Activated CD4-positive, CD25-positive, alpha-beta regulatory T cell (primary cell): ENCODE measurements at places on chromosomes 11 and 22.

- peak; percentile 4 for DNase-seq
Observed at GRCh38 chr11:11265994-11266606, 87.0 kb downstream of the CSNK2A3 start.

- DNase-seq: no peak
Observed at GRCh38 chr11:19499999-19500398, 212.6 kb upstream of the NAV2 start.

DNA sequence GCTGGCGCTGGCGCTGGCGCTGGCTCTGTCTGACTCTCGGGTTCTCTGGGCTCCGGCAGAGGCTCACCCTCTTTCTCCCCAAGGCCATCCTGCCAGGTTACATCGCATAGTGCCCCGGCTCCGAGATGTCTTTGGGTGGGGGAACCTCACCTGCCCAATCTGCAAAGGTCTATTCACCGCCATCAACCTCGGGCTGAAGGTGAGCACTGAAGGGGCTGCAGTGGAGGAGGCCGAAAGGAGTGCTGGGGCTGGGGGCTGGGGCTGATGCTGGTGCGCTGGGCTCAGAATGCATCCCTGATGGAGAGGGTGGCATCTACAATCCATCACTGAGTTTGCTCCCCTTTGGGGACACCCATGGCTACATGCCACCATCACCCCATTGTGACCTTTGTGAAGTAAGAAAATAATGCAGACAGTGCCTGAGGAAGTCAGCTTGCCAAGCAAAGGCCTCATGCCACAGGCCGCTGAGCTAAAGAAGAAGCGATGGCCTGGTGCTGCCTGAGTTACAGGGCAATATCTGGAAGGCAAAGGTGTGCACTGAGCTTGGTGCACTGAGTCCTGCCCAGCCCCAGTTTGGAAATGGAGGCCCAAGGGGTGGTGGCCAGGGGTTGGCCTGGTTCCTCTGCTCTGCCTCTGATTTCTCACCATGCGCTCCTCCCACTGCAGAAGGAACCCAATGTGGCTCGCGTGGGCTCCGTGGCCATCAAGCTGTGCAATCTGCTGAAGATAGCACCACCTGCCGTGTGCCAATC lies 620 bp downstream of the SMPD1 start:
- no peak for DNase-seq

GRCh38 chr11:119315131-119316015 lies 1.6 kb downstream of the MCAM start:
- no peak for DNase-seq

GRCh38 chr11:60378354-60378753 lies at the start of gene MS4A7:
MS4A7 (plus strand) TSS chr11:60378532; CDS start chr11:60383142, 4,610 bp downstream.
- no peak for DNase-seq

DNA sequence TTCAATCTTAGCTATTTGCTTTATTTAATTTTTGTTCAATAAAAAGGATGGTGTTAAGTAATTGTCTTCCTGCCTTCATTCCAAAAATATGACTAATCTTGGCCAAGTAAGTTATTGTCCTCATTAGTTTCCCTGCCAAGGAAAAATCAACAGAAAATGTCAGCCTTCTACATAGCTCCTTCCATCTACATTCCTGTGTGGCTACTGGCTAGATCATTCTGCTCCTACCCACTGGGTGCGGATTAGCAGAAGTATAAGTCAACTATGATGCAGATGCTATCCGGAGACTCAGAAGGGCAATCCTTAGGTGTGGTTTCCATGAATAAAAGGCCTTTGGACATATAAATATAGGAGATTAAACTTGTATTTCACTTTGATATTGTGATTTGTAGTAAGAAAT lies 154.4 kb downstream of the SBF2 start:
- no peak for DNase-seq

GRCh38 chr11:12156301-12157140 lies 46.1 kb downstream of the MICAL2 start:
- DNase-seq: no peak

DNA sequence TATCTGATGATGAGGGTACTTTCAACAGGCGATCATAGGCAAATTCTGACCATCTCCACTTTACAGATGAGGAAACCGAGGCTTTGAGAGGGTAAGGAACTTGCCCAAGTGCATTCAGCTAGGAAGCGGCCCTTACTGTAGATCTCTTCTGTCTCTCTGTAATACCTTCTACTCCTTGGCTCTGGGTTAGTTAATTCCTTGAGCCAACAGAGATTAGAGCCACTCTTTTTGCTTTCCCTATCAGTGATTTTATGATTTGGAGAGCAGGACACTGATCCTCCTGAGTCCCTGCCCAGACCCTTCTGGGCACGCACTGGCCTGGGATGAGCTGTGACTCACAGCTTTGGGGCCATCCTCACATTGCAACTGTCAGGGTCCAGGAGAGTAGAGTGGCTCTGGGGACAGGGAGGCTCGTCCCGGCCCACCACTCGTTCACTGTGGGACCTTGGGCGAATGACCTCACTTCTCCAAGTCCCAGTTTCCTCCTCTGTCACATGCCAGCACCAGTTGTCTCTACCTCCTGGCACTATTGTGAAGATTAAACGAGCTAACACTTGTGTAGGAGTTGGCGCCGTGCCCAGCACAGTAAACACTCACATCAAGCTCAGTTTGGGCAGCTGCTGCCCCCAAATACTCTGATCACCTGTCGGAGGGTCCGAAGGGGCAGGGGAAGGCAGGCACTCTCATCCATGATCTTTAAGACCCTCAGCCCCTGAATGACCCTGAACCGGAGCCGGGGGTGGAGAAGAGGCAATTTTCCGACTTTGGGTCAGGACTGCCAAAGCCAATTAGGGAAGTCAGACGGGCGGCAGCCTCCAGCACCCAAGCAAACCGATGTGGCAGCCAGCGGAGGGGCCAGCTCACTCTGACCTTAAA lies 235.0 kb downstream of the MIAT start:
- DNase-seq: no peak

GRCh38 chr11:93532806-93533205 lies 10.4 kb downstream of the SMCO4 start:
- DNase-seq: no peak

DNA sequence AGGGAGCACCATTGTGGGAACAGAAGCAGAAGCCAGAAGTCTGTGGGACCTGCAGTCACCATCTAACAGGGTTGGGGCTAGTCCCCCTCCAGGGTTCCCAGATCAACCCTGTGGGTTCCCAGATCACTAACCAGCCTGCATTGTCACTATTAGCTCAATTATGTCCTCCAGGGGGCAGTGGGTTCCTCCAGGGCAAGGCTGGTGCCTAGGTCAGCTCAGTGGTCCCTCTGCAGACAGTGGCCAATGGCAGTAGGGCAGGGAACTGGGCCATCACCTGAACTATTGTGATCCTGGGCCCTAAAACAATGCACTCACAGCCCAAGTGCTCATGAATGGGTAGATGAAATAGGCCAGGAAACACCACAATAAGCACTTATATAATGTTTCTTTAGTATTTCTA lies 18.8 kb upstream of the PRSS23 start:
- no peak for DNase-seq

DNA sequence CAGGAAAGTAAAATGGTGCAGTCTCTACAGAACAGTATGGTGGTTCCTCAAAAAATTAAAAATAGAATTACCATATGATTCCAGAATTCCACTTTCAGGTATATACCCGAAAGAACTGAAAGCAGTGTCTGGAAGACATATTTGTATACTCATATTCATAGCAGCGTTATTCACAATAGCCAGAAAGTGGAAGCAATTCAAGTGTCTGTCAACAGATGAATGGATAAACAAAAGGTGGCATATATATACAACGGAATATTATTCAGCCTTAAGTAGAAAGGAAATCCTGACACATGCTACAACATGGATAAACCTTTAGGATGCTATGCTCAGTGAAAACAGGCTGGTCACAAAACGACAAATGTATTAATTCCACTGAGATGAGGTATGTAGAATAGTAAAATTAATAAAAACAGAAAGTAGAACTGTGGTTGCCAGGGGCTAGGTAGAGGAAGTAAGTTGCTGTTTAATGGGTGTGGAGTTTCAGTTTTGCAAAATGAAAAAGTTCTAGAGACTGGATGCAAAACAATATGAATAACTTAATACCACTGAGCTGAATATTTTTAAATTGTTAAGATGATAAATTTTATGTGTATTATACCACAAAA lies 14.5 kb downstream of the SAA1 start:
- DNase-seq: no peak

- no peak for DNase-seq
Observed at GRCh38 chr22:30829901-30830550, 135.4 kb downstream of the OSBP2 start.

DNA sequence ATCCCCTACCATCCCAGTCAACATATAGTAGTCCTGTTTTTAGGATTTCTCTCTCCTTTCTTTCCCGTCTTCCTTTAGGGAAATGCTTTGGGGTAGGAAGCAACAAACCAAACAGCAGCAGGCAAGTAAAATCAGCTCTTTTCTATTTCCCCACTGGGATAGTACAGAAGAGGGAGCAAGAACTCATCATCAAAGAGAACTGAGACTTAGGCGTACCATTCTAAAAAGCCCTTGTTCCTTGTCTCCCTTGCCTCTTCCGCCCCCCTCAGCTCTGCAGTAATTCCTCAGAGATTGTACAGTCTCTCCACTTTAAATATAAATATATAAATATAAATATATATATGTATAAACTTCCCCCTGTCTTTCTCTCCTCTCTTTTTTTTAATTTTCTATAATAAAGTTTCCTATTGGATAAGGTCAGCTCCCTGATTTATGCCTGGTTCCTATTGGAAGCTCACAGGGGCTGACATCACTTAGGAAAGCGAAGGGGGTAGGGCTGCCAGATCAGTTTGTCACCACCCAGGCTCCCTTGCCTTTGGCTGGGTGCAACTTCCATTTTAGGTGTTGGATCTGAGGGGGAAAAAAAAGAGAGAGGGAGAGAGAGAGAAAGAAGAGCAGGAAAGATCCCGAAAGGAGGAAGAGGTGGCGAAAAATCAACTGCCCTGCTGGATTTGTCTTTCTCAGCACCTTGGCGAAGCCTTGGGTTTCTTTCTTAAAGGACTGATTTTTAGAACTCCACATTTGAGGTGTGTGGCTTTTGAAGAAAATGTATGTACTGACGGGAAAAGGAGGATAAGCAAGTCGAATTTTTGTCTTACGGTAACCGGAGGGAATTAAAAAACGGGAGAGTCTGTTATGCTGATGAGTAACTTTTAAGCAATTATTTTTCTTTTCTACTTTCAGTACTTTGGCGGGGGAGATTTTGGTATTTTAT lies at the start of gene CTNND1:
Gene CTNND1, plus strand, starts transcription at position 502 of the 934 bp plus-strand sequence. CDS start 29,677 bp downstream, outside the sequence.
- DNase-seq: no peak

DNA sequence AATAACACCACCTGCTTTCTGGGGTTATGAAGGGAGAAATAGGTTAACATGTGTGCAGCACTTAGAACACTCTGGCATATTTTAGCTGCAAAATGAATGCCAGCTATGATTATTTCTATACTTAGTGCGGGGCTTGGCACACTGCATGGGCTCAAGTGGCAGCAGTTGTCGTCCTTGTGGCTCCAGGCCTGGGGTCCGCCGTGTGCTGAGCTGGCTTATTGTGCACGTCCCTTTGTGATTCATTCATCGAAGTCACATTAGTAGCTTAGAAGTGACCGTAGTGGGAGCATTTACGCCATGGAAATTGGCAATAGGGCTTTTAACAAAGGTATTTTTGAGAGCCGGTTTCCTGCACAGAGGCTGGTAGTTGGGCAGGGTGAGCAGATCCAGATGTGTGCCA lies 4.2 kb downstream of the RASD2 start:
- DNase-seq: no peak

GRCh38 chr22:44464000-44464399 lies 34.0 kb downstream of the RTL6 start:
- no peak for DNase-seq

GRCh38 chr22:44409211-44409973 lies 88.6 kb downstream of the RTL6 start:
- no peak for DNase-seq

DNA sequence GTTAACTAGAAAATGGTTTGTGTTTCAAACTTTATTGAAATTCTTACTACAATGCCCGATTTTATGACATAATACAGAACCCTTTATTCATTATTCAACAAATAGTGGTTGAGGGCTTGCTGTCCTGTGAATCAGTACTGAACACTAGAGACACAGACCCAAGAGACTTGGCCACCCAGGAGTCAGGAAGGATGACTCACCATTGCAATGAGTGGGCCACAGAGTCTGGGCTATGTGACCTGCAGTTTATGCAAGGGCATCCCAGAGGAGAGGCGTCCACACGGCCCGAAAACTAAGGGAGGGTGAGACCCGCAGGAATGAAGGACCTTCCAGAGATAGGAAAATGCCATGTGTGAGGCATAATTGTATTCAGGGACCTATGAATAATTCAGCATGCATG lies 143.8 kb upstream of the DDI1 start:
- no peak for DNase-seq

DNA sequence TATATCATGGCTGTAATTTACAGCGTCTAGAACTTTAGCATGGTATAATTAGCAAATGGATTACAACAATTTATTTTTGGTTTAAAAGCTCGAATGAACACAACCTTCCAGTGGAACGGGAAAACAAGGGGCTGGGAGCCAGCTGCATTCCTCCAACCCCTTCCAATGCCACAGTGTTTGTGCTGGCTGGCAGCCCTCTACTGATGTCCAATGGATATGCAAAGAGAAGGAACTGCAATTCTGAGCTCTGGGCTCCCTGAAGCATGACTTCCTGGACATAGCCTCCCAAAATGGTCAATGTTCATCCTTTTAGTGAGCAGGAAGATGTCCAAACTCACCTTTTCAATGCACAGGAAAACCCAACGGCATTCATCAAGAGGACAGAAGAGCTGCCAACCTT lies 288.3 kb downstream of the TENM4 start:
- DNase-seq: no peak

- DNase-seq: no peak
Observed at GRCh38 chr11:64545619-64546018, 45.4 kb upstream of the SLC22A12 start.

DNA sequence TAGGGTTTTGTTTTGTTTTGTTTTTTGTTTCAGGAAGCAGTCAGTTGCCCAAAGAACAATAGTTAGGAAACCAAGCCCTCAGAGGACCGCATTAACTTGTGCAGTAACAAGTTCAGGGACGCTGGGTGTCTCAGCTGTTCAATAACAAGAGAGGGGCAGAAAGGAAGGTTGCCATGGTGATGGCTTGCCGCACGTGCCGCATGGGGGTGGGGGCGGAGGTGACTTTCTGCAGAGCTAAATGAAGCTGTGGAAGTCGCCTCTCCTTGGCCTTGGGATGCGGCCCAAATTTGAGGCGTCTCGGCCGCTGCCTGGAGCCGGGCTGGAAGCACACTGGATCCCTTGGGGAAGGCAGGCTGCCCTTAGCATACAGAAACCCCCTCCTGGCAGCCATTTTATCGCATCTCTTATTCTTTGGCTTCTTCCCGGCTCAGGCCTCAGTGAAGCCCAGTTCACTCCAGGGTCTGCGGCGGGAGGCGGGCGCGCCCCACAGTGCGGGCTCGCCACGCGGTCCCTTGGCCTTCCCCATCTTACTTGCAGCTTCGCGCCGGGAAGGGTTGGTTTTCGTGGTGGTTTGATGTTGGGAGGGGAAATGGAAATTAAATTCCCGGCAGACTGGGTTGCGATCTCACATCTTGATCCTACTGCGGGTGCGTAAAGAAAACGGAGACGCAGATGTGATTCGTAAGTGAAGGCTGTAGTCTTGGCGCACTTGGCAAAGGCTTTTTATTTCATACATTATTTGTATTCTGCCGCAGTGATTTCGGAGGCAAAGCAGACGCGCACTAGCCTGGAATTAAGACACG lies 94.3 kb downstream of the SLC17A6 start:
- DNase-seq: no peak

- no peak for DNase-seq
Observed at GRCh38 chr11:113888848-113889247, 13.5 kb upstream of the USP28 start.

GRCh38 chr11:58844361-58845005 lies at the start of gene GLYATL2:
GLYATL2 (minus strand) TSS chr11:58844704; CDS start chr11:58839612, 5,092 bp downstream.
- no peak for DNase-seq
